ENCODE measurements at places on chromosomes 7 and 10.

- no peak for DNase-seq
Observed at GRCh38 chr7:5197811-5198210, 7.8 kb downstream of the WIPI2 start.

GRCh38 chr7:43531700-43532099 is 51.2 kb upstream of the STK17A start:
- no peak for DNase-seq

GRCh38 chr10:131219584-131219886 is 92.0 kb downstream of the TCERG1L start:
- DNase-seq = no peak

GRCh38 chr10:129075927-129076326 is 391.1 kb upstream of the MGMT start:
- DNase-seq = no peak

DNA sequence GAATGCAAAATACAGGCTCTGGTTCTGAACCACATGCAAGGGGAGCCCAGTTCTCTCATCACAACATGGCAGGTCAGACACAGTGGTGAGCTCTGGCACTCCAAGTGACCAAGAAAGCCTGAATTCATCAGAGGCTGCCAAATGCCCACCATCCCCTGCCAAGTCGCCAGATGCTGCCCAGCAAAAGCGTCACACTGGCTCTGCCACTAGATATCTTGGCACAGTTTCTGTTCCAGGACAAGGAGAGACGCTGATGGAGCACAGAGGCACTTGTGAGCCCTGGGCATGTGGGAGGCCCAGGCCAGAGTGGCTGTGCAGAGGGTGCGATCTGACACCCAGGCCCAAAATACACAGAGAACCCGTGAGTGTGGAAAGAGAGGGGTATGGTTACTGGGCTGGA is 57.8 kb downstream of the GAD2 start:
- no peak for DNase-seq

GRCh38 chr7:40482845-40483244 is 348.0 kb downstream of the SUGCT start:
- no peak for DNase-seq

DNA sequence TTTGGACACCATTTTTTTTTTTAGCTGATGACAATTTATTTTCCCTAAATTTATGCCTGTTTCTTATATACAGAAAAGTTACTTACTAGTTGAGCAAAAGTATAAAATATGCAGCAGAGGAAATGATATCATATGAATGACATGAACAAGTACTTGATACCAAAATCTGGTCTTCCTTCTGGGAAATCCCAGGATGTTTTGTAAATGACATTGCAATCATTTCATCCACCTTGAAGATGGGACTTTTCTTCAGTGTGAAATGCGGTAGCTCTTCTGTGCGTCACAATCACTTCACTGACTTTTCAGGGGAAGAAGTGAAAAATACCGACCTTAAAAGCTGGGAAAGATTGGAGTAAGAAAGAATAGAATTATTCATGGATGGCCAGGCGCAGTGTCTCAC is 23.8 kb downstream of the C1QL3 start:
- DNase-seq = no peak

- no peak for DNase-seq
Observed at GRCh38 chr7:36119005-36119706, 33.9 kb upstream of the EEPD1 start.

DNA sequence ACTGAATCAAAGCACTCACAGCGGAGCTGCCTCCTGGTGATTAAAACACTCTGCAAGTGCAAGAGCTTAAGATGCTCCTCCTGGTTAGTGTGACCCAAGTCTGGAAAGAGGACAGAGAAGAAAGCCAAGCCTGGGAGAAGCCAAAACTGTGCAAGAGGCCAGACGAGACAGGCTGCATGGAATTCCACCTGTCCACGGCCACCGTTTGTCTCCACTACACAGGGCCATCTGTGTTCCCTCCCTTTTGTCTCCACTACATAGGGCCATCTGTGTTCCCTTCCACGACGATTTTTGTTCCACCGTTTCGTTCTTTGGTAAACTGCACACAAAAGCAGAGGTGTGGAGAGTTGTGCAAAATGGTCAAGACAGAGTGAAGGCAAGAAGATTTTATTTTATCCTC is 233.0 kb downstream of the DIP2C start:
- no peak for DNase-seq

DNA sequence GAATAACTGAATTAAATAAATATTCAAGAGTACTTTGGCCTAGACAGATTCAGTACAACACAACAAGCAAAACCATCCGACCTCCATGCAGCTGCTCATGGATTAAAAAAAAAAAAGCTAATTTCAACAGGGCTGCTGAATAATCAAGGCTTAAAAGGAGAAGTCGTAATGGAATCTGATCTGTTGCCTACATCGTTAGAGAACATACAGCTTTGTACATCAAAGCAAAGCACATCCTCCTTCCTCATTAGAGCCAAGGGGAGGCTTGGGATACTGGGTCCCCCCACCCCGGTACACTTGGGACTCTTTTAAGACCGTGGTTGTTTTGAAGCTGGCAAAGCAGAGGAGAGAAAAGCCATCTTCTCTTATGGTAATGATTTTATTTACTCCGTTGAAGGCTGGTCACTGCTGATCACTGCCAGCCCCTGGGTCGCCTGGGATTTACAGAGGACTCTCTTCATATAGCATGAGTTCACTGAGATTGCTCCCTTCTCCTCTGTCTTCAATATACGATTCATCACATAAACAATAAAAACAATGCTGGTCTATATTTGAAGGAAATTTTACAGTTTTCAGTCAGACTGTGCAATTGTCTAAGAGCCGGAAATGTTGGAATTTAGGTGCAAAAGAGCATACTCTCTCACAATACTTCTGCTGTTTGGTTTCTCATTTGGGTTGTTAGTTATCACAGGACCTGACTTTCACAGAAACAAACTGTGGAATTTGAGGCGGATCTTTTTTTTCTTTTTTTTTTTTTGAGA is 148.8 kb downstream of the FAM107B start:
- DNase-seq = no peak

DNA sequence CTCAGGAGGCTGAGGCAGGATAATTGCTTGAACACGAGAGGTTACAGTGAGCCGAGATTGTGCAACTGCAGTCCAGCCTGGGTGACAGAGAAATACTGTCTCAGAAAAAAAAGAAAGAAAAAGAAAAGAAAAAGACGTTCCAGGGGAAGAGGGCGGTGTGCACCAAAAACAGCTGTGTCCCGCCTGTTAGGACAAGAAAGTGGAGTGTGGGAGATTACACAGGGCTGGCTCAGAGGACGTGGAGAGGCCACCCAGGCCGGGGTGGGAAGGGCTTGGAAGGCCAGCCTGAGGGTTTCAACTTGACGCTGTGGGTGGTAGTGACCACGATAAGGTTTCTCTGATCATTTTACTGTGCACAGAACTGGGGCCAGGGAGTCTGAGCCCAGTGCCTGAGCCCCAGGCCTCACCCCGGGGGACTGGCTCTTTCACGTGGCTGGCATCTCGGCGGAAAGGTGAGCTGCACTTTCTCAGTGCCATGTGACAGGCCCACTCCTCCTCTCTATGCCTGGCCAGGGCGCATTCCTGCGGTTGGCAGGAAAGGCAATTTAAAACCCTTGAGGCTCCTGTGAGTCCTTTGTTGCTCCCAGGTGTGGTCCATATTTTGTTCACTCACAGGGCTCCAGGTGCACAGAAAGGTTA is 13.9 kb downstream of the RHBDD2 start:
- peak; percentile 50 for DNase-seq

GRCh38 chr7:116438267-116438666 is 61.3 kb upstream of the CAV2 start:
- no peak for DNase-seq

DNA sequence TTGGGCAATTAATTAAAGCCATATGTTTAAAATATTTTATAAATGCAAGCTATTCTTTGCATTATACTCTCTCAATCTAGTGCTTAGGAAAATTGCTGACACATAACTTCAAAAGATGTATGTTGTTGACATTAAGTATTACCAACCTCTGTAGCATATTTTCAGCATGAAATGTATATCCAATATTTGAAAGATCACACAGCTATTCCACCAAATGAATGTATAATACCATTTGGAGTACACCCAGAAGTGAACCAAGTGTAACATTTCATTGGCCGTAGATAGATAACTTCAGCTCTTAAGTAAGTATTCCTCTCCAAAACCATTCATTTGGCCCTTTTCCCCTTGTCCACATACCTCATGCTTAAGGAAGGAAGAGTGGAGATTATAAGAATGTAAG is 104.6 kb downstream of the HECTD2 start:
- DNase-seq = no peak

DNA sequence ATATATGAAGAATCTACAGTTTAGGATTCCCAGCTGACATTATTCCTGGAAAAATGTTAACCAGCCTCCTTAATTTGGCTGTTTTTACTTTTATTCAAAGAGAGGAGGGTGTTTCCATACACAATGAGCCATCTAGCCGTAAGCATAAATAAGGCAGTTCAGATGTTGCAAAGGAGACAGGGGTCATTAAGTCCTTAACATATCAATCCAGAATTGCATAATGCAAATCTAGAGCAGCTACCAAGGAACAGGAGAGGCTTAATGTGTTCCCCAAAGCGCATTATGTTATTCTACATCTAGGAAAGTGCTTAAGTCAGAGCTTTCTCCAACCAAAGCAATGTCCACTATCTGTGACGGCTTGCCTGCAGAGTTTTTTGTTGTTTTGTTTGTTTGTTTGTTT is 32.4 kb upstream of the TCF7L2 start:
- no peak for DNase-seq

GRCh38 chr7:78296644-78297371 is 498.2 kb downstream of the PHTF2 start:
- no peak for DNase-seq

DNA sequence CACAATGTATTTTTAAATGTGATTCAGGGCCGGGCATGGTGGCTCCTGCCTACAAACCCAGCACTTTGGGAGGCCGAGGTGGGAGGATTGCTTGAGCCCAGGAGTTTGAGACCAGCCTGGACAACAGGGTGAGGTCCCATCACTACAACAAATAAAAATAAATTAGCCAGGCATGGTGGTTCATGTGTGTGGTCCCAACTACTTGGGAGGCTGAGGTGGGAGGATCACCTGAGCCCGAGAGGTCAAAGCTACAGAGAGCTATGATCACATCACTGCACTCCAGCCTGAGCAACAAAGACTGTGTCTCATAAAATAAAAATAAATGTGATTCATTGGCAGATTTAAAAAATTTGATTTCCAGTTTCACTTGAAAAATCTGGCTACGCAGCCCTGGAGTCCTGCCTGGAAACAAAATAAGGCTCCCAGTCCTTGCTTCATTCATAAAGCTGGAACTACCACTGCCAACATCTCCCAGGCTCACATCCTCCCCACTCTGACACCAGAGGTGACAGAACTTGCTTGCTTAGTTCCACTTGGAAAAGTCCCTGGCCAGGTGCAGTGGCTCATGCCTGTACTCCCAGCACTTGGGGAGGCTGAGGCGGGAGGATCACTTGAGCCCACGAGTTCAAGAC is 27.9 kb upstream of the SLC35G1 start:
- DNase-seq = peak; percentile 53

- DNase-seq = no peak
Observed at GRCh38 chr7:76022026-76022780, 25.6 kb downstream of the STYXL1 start.

- no peak for DNase-seq
Observed at GRCh38 chr7:11591055-11591633, 240.9 kb downstream of the THSD7A start.

DNA sequence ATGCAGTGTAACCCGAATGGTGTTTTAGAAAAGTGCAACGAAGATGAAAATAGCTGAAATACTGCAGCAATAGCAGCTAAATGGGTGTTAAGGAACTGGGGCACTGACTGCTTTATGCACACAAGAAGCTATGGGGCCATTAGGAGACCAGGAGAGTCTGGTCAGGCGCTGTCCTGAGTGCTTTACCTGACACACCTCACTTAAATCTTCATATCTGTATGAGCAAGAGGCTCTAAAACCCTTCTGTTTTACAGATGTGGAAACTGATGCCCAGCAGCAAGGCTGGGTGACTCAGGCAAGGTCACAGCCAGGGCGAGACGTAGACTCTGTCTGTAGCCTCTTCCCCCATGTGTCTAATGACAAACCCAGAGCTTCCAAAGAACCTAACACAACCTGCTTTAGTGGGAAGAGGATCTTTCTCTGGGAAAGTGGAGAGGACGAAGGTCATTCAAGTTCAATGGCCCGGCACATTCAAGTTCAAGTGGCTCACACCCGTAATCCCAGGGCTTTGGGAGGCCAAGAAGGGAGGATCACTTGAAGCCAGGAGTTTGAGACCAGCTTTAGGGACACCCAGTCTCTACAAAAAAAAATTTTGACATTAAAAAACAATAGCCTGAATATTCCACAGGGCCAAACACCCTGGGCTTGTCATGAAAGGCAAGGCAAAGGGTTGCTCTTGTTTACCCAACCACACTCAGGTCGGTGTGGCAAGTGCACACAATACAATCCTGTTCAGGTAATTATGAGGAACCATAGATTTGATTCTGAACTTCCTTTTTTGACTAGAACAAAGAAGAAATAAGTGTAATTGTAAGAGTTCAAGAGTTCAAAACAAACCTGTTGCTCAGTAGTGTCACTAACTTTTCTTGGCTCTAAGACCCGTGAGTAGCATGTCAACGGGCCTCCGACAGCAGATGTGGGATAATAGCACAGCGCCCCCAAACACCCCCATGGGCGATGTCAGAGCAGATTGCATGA is 53.7 kb upstream of the KLF6 start:
- DNase-seq = no peak

DNA sequence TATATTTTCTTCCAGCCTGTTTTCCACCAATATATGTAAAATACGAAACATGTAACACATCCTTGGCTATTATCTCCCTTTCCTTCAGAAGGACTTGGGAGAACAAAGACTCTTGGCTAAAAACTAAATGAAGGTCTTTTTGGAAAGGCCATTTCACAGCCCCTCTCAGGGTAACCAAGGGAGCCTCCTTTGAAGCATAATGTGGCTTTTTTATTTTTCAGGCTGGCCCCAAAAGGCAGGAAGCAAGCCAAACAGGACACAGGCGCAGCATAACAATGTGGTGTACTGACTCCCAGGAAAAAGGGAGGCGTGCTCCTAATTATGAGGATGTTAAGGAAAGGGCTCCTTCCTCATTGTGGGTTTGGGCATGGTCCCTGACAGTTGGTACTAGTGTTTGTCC is 30.3 kb upstream of the CCSER2 start:
- DNase-seq = no peak

- no peak for DNase-seq
Observed at GRCh38 chr10:132471484-132471883, 66.1 kb upstream of the INPP5A start.

GRCh38 chr10:124991835-124992234 is 49.9 kb downstream of the ZRANB1 start:
- no peak for DNase-seq

DNA sequence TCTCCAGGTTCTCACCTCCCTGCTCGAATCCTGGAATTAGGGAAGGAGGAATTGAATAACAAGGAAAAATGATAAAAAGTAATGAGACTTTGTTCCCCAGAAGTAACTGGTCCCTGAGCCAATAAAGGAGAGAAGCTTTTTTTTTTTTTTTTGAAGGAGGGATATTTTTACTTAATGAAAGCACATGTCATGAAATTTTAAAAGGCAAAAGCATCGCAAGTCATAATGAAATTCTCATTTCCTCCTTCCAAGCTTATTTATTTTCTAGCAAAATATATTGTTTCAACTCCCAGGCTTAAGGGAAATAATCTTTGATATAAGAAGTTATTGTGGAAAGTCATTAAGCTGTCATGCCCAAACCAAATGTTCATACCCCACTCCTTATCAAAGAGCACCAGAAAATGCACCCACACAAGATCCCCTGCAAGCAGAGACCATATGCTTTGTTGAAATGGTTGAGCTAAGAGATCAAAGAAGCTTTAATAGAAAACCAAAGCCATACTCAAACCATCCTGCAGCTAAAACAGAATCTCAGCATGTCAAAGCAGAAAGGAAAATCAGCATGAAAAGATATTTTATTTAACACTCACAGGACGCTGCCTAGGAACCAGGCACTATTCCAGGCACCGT is 16.7 kb upstream of the ABCC2 start:
- no peak for DNase-seq

All from left hindlimb (tissue), 1 donor.